Central memory CD4-positive, alpha-beta T cell (primary cell): ENCODE measurements at places on chromosomes 6 and 20.

- no peak for DNase-seq
Observed at GRCh38 chr20:11188843-11189603, 515.2 kb upstream of the JAG1 start.

GRCh38 chr20:3392756-3393155 lies 14.7 kb downstream of the DNAAF9 start:
- DNase-seq, result no peak

- no peak for DNase-seq
Observed at GRCh38 chr6:16324606-16325225, 86.3 kb downstream of the GMPR start.

DNA sequence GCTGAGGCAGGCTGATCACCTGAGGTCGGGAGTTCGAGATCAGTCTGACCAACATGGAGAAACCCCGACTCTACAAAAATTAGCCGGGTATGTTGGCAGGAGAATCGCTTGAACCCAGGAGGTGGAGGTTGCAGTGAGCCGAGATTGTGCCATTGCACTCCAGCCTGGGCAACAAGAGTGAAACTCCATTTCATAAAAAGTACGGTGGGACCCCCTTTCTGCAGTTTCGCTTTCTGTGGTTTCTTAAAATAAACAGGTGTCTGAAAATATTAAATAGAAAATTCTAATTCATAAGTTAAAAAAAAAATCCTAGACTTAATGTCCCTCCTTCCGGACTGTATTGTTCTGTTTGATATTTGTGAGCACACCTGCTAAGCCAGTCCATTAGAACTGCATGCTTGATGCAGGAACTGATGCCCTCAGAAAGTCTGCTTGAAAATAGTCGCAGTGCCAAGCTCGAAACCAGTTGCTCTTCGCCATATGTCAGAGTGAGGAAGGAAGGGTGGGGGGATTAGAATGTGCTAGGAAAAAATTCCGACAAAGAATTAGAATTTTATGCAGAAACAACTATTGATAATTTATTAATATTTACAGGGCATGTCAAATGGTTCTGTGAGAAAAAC lies 85.9 kb downstream of the JARID2 start:
- DNase-seq, result no peak

DNA sequence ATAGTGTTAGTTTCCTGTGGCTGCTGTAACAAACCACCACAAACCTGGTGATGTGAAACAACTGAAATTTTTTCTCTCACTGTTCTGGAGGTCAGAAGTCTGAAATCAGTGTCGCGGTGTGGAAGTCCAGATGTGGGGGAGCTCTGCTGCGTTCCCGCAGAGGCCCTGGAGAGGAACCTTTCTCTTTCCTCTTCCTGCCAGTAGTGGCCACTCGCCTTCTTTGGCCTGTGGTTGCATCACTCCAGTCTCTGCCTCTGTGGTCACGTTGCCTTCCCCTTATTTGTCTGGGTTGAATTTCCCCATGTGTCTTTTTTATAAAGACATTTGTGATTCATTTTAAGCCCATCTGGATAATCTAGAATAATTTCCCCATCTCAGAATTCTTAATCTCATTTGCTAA lies 295.5 kb upstream of the FLRT3 start:
- no peak for DNase-seq

DNA sequence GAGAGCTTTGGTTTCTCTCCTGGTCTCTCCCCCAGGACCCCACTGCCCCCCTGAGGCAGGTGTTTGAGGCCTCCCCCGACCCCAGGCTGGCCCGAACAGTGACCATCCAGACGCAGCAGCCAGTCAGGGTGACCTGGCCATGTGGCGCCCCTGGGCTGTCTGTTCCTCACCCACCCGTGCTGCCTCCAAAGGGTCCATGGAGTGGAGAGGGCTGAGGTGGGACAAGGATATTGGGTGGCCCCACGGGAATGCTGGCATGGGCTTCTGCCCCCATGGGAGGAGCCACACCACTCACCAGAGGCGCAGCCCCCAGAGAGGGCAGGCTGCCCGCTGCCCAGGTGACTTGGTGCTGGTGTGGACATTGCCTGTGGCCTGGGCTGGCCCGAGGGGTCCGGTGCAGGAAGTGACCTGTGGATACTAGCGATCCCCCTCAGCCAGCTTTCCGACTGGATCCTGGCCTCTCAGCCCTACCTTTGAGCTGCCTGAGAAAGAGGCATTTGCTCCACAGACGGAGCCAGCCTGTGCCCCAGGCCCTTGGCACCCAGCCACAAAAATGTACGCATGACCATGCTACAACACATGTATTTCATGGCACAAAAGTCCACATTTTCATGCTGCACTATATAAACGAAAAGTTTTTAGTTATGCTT lies 50.8 kb downstream of the BCAS4 start:
- DNase-seq, result no peak

- peak; percentile 48 for DNase-seq
Observed at GRCh38 chr6:109491207-109491938, 8.4 kb upstream of the ZBTB24 start.

GRCh38 chr6:85669735-85670194 lies 27.1 kb upstream of the SYNCRIP start:
- DNase-seq, result peak; percentile 72

GRCh38 chr6:107911692-107912091 lies 46.3 kb downstream of the SEC63 start:
- no peak for DNase-seq

DNA sequence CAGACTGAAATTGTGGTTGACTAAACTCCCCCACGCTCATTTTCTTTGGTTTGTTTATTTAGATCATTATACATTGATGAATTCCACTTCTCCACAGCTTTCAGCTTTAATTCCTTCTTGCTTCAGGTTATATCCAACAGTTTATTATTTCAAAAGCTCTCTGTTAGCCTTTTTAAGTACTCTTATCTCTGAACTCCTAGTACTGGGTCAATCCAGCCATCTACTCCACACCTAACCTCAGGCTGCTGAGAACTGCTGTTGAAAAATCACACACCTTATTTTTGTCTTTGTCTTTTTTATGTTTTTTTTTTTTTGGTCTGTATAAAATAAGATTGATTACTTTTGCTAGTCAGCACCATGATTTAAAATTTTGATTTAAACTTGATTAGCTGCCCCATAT lies 32.9 kb downstream of the FLRT3 start:
- no peak for DNase-seq
